ENCODE measurements at places on chromosomes 6 and 20. TPM values are rescaled to one million over a fixed set of nuclear protein-coding genes. Genes with fewer than 3 reads are reported as not detected.

- no peak for DNase-seq
Observed at GRCh38 chr6:3124667-3125066, 6.2 kb downstream of the BPHL start.

GRCh38 chr20:59708326-59708725 is 104.0 kb downstream of the PHACTR3 start:
- no peak for DNase-seq

- DNase-seq = no peak
Observed at GRCh38 chr6:16471222-16471909, 233.0 kb downstream of the GMPR start.

GRCh38 chr20:29299811-29300578 is 1957.5 kb upstream of the DEFB115 start:
- DNase-seq = no peak

DNA sequence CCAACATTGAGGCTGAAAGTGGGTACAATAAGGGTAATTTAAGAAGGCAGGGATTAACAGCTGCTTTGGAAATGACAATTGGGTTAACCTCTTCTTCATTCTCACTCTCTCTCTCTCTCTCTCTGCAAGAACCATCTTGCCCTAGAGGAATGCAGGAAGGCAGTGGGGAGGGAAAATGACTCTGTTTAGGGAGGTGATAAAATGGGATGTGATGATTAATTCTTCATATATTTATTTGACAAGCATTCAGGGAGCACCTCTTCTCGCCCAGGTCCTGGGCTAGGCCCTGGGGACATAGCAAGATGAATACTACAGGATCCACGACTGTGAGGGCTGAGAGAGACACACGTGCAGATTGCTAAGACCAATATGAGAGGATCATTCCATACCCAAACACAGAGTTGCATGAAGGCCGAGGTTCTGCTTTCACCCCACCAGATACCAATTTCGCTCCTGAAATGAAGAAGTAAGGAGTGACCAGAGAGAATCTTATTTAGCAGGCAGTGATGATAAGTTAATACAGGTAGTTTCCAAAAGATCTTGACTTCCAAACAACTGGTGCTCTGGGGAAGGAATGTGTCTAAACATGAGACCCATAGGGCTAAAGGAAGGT is 13.3 kb upstream of the PTPN1 start:
- DNase-seq = no peak

Gene RIPPLY2
- total RNA-seq = not detected

GRCh38 chr6:3139090-3139903 is 18.0 kb downstream of the TUBB2A start:
- DNase-seq = no peak

DNA sequence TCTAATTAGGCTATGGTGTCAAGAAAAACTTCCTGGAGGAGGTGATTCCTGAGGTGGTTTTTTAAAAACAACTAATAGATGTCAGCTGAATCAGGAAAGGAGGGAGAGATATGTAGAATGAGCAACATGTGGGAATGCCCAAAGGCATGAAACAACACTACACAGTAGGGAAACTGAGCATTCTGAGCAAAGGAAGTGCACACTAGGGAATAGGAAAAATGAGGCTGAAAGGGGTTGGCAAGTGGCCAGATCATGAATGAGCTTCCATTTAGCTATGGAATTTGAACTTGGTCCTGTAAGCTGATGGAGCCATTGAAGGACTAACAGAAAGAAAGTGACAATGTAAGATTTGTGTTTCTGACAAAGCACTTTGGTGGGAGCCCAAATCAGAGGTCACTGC is 16.9 kb upstream of the SLC35F1 start:
- no peak for DNase-seq

Gene PNISR
- total RNA-seq = 135 TPM

- no peak for DNase-seq
Observed at GRCh38 chr6:1063671-1064355, 248.1 kb upstream of the FOXQ1 start.

Gene GHRH
- not detected for total RNA-seq

DNA sequence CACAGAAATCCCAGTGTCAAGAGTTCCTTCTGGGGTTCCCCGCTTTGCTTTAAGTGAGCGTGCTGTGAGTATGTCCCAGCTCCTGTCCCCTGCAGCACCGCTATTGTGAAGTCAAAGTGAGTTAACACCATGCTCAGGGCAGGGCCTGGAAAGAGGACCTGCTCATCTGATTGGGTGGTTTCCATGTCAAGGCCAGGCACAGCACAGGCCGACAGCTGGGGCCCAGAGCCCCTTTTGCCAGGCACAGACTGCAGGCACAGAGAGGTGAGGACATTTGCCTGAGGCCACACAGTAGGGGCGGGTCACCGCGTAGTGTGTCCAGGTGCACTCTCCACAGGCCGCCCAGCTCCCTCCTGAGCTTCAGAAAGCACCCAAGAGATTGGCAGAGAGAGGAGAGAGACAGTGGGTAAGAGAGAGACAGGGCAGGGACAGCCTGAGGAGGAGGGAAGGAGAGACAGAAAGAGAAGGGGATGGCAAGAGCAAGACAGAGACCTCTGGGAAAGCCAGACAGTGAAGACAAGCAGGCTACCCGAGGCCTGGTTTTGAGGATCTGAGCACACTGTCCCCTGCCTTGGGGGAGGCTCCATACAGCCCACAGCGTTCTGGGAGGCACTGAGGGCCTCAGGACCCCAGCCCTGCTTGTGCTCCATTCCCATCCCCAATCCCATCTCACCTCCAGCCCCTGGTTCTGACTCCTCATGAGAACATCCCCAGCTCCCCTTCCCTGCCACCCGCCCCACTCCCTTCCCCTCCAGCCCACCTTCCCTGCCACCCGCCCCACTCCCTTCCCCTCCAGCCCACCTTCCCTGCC is 6.5 kb upstream of the BPIFB1 start:
- DNase-seq = no peak

GRCh38 chr6:142842418-142843261 is 102.3 kb downstream of the HIVEP2 start:
- peak; percentile 52 for DNase-seq

Gene DEFB132
- not detected for total RNA-seq

- DNase-seq = no peak
Observed at GRCh38 chr20:6407163-6407562, 284.3 kb upstream of the FERMT1 start.

Gene RPS18
- total RNA-seq = 2,442 TPM

Gene TRIM31
- not detected for total RNA-seq

DNA sequence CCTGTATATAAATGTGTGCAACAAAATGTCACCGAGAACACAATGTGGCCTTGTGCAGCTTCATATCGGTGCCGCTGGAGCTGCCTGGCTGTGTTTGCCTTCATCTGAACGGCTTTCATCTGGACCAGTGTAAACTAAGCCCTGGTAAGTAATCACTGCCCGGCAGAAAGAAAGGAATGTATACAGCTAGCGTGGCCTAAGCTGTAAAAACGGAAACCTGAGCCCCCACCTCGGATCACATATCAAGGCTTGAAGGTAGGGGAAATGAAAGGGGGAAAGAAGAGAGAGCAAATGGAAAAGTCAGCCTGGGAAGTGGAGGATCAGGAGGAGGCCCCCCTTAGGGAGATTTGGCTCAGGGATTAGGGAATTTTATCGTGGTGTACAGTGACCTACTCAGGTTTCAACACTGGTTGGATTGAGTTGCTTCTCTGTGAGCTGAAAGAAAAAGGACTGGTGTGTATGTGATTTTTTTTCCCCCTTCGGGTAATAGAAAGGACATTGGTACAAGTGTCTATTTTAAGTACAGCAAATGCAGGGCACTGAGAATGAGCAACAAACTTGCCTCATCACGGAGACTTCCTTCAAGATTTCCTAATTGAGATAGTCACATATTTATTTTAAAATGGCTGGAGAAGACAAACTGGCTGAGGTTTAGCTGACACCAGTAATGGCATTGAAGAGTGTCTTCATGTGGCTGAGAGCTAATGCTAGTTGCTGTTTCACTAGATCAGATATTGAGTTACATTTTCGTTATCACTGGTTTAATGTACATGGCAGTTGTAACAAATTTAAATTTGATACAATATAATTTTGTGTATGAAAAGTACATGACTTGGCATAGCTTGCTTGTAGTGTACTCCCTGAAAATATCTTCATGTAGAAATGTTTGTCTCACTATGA is 3.5 kb downstream of the SOBP start:
- DNase-seq = no peak

Gene KCNK16
- not detected for total RNA-seq

GRCh38 chr6:168380956-168381605 is 59.9 kb upstream of the SMOC2 start:
- no peak for DNase-seq

DNA sequence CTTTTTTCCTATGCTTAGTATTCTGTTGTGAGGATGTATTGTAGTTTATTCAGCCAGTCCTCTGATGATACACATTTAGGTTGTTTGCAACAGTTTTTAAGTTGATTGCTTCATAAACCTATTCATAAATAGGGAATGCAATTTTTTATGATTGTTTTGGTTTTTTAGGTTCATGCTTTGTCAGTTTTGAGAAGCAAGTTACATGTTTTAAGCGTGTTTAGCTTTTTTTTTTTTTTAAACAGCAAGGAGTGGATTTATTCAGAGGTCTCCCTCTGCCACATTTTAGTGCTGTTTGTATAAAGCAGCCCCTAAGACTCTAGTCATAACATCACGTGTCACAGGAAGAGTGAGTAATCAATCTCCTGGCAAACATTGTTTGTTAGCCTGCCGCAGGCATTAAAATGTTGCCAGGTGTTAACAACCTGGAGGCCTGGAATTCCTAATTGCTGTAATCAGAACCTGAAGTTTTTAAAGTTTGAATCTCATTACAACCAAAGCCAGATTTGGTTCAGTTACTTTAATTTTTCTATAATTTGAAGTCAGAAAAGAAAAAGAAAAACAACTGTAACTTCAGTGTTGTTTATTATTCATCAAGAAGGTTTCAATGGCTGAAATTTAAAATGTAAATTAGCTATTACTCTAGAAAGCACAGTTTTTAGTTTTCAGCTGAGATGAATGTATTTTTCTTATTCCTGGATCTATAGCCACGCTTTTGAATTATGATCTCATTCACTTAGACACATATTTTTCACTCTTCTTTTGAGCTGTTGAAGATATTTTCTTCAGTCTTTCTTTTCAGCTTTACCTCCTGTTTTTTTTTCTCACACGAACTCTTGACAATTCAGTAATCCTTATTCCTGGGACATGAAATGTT is 59.2 kb downstream of the KCNS1 start:
- no peak for DNase-seq

Gene OR2J3
- not detected for total RNA-seq

Gene CDH4
- 0.20 TPM for total RNA-seq

DNA sequence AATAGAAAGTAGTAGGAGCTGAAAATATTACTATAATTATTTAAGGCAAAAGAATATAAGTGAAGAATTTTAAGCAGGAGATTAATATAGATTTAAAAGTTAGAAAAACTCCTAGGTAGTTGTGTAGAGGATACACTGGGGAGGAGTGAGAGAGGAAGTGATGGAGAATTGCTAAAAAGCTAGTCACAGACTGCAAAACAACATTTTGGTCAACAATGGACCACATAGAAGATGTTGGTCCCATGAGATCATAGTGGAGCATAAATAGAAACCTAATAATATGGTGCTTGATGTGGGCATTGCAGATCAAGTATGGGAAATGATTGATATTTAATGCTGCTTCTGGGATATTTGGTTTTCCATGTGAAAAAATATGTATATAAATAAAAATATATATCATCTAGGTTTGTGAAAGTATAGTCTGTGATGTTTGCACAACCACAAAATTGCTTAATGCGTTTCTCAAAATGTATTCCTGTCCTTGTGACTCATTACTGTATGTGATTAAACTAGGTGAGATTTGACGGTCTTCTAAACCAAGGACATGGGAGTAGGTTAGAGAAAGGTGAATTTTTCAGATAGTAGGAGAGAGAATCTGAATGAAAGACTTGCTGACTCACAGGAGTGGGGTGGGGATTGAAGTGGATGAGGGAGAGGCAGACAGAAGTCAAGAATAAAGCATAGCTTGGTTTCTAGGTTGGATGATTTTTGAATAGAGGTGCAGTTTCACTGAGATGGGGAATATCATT is 174.0 kb downstream of the BCKDHB start:
- no peak for DNase-seq

- DNase-seq = no peak
Observed at GRCh38 chr6:152160346-152160745, 352.9 kb downstream of the ESR1 start.

Measured in activated CD4-positive, alpha-beta memory T cell treated with anti-CD3 and anti-CD28 coated beads, Interleukin-2, amount 10 ng/mL, durations not matched to agents 7 days and 5 days (primary cell).